ENCODE measurements at places on chromosomes 3 and 15.

DNA sequence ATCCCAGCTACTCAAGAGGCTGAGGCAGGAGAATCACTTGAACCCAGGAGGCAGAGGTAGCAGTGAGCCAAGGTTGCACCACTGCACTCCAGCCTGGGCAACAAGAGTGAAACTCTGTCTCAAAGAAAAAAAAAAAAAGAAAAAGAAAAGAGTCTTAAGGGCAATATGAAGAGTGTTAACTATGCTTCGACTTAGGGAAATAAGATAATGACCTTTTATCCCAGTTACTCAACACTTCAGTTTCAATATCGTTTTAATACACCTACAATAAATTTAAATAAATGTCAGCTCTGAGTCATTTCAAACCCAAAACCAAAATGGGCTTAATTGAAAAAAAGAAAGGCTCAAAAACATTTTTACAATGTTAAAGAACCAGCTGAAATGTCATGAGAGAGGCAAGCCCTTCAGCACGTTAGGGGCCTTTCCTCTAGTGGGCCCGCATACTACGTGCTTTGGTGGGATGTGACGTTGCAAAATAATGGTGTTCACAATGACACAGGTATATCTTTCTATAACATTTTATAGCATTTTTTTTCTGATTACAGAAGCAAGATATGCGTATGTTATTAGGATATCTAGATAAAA is 15.3 kb downstream of the FYCO1 start:
- no peak for DNase-seq

DNA sequence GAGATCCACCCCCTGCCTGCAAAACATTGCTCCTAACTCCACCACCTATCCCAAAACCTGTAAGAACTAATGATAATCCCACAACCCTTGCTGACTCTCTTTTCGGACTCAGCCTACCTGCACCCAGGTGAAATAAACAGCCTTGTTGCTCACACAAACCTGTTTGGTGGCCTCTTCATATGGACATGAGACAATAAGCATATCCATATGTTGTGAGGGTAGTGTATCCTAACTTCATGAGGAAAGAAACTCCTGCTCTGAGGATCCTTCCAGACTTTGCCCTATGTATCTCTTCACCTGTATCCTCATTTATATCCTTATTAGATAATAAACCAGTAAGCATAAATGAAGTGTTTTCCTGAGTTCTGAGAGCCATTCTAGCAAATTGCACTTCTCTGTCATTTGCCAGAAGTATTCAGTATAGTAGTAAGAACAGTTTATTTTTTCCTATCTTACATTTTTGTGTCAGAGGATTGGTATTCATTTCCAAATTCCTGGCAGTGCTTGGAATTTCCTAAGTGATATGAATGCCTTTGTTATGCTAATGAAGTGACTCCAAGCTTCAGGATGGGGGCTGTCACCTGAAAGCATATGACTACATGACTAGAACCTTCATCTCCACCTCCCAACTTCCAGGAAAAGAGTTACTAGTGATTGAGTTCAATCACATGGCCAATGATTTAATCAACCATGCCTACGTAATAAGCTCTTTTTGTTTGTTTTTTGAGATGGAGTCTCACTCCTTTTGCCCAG is 30.2 kb downstream of the TTBK2 start:
- DNase-seq: no peak

DNA sequence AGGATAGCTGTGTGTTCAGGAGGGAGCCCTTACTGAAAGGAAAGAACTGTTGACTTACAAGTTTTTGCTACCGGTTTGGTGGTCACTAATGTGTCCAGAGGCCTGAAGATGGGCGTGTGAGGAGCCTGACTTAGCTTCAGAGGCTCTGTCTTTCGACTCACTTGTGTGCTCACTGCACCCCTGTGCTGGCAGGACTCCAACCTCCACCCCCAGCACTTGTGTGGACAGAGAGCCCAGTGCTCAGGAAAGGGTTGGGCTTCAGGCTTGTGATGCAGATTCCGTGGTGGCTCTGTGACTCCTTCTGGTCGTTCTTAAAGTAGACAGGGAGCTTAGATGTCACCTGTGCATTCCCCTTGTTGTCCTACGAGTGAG is 100.9 kb downstream of the PGPEP1L start:
- DNase-seq: peak; percentile 96

GRCh38 chr3:59612444-59612715 is 562.6 kb upstream of the CFAP20DC start:
- DNase-seq: no peak

Measured in thyroid gland (tissue), 4 donors.